ENCODE measurements at places on chromosomes 3 and 15.

GRCh38 chr3:55204417-55204816, 276.6 kb upstream of the LRTM1 start:
- no peak for DNase-seq

DNA sequence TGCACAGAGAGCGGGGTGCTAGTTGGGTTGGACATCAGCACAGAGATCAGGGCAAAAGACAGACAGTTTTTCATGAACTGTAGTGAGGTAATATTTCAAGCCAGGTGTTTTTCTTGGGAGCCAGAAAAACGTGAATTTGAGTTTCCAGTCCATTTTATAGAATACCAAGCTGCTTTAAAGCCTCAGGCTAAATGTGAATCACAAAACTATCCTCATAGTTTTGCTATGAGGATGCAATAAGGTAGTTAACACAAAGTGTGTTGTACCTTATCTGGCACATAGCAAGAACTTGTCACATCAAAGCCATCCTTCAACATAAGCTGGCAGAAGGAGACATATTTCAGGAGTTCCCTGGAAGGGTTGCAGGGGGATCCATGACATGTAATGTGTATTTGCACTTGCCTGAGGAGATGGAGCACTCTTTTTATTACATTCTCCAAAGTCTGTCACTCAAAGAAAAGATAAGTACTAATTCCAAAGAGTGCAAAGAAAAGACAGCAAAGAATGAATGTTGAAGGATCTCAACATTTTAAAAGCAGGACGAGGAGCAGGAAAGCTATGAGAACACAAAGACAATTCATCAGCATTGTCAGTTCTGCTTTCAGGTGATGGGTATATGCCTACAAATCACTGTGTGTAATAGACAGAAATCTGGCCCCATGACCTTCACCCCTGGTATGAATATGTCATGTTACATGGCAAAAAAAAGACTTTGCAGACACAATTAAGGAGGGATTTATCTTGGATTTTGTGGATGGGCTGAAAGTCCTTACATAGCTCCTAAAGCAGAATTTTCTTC, 1046.4 kb downstream of the NTRK3 start:
- DNase-seq: no peak

DNA sequence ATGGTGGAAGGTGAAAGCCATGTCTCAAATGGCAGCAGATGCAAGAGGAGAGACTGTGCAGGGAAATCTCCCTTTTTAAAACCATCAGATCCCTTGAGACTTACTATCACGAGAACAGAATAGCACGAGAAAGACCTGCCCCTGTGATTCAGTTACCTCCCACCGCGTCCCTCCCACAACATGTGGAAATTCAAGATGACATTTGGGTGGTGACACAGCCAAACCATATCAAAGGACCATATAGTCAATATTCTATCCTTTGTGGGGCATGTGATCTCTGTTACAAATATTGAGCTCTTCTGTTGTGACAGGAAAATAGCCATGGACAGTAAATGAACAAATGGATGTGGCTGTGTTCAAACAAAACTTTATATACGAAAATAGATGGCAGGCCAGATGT, 77.2 kb upstream of the ACKR4 start:
- DNase-seq: no peak

GRCh38 chr3:105781871-105782270, 86.9 kb downstream of the CBLB start:
- no peak for DNase-seq

All from activated CD4-positive, alpha-beta T cell treated with anti-CD3 and anti-CD28 coated beads for 24 hours (primary cell).